ENCODE measurements at places on chromosomes 11 and 22.

DNA sequence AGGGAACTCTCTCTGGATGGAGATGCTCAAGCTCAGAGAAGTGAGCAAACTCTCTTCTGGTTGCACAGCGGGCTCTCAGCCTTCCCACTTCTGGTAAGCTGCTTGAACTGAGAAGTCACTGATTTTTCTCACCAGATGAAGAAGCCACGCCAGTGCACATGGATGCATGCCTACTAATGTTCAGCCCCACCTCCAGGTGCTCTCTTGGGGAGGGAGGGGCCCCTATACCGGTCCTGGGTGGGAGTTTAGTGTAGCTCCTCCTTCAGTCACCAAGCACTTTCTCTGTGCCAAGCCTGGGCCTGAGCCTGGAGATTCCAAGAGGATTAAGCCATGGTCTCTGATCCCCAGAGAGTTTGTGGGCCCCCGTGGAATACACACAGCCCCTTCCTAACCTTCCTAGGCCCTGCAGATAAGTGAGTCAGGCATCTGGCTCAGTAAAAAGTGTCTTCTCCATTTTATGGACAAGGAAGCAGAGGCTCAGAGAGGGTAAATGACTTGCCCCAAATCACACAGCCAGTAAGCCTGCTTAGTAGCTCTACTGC, 142.2 kb downstream of the ST3GAL4 start:
- DNase-seq: no peak

DNA sequence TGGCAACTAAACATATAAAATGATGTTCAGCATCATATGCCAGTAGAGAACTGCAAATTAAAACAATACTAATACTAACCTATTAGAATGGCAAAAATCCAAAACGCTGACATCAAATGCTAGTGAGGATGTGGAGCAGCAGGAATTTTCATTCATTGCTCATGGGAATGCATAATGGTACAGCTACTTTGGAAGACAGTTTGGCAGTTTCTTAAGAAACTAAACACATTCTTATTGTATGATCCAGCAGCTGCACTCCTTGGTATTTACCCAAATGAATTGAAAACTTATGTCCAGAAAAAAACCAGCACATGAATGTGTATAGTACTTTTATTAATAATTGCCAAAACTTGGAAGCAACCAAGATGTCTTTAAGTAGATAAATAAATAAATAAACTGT, 258.0 kb downstream of the TENM4 start:
- no peak for DNase-seq

DNA sequence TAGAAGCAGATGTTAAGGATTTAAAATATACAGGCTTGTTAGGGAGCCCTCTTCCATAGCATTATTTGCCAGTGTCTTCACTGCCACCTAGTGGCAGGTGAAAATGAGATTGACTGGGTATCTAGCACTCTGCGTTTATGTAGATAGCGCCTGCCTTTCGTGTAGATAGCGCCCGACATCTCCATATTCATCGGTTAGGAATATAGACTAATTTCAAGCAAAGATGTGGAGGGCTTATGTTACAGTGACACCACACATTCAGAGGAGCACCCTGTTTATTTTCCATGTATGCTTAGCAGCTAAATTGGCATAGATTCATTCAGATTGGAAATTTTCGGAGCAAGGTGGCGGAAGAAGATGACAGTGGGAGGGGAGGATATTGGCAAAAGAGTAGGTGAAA, 72.0 kb downstream of the SLC5A12 start:
- DNase-seq: no peak

- DNase-seq: no peak
Observed at GRCh38 chr22:49738006-49738405, 89.7 kb downstream of the BRD1 start.

DNA sequence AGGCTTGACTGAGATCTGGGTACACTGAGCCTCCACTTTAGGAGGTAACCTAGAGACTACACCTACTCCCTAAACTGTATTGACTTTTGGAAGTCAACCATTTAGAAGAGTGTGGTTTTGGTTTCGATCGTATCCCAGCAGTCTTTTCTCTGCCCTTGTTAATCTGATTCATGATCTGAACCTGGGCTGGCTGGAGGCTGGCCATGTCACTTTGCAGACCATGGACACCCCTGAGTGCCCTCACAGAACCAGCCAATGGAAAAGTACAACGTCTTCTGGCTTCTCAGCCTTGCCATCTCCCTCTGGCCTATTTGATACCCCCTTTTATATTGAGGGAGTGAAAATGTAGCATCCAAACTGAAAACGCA, 10.8 kb downstream of the EHF start:
- no peak for DNase-seq

DNA sequence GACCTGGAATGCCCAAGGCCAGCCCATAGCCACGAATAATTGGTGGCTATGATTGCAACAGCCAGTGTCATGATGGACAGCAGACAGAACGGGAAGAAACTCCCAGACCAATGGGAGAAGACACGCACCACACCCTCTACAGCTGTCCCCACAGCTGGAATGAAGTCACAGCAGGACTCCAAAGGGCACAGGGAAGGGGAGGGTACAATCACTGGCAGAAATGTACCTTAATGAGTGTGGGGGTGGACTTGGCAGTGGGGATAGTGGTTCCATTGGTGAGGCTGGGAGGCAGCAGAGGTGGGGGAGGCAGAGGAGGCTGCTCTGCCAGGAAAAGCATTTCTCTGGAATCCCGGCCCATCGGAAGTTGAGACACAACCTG, 52.9 kb downstream of the SGSM3 start:
- no peak for DNase-seq

All from T-helper 1 cell (primary cell).